ENCODE measurements at places on chromosomes 11 and 22.

DNA sequence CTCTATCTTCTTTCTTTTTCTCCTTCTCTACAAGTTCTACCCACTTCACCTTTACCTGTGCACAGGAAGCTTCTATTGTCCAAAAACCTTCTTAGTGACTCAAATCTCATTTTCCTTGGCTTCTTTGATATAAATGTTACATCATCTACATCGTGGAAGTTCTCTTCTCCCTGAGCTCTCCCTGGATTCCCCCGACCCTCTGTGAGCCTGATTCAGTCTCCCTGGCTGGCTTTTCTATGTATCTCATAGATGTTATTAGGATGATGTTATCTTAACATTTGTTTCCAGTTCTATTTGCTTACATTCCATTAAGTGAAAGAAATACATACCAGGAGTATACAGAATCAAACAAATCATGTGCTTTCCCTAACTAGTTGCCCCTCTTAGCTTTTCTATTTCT is 235.8 kb upstream of the PITPNB start:
- no peak for DNase-seq

- no peak for DNase-seq
Observed at GRCh38 chr22:45478108-45478771, 24.4 kb upstream of the FBLN1 start.

DNA sequence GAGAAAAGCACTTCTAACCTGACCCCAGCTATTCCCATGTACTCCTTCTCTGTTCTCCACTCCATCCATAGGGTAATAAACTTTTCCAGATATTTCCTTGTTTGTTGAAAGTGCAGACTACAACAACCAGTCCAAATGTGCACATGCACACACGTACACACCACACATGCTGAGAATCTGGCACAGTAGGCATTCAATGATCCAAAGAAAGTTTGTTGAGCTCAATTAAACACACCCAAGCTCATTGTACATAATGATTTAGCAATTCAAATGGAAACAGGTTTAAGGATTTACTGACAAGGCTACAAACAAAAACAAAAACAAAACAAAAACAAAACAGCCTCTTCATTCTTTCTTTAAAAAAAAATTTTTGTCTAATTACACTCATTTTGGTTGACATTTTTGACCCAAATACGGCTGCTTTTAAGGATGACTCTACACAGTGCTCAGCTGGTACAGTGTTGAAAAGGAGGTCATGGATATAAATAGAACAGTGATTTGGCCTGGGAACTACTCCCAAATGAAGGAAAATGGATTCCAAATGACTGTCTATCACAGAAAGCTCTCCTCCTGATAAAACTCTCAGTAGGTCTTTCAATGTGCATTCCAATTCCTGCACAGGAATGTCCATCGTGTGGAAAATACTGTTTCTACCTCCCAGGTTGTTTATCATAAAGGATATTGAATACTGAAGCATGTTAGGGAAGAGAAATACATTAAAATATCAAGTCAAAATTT is 232.2 kb downstream of the GUCY1A2 start:
- no peak for DNase-seq

DNA sequence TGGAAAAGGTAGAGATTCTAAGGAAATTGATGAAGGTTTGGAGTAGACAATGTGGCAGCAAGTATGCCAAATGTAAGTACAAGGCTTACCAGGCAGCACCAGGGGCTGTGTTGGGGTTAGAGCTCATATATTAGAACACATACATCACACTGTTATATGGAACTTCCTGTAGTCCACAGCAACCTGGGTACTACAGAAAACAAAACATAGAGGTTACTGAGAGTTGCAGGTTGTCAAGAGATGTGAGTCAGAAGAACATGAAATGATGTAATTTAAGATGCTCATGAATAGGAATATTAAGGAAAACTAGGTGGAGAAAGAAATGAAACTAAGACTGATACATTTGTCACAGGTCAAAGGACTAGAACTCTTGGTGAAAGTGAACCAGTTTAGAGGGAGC is 22.0 kb downstream of the FAT3 start:
- no peak for DNase-seq

- no peak for DNase-seq
Observed at GRCh38 chr11:47539681-47540039, 13.3 kb downstream of the CELF1 start.

GRCh38 chr11:3745161-3745560 is 52.2 kb downstream of the NUP98 start:
- no peak for DNase-seq

- no peak for DNase-seq
Observed at GRCh38 chr11:128501632-128502549, 85.5 kb downstream of the ETS1 start.

DNA sequence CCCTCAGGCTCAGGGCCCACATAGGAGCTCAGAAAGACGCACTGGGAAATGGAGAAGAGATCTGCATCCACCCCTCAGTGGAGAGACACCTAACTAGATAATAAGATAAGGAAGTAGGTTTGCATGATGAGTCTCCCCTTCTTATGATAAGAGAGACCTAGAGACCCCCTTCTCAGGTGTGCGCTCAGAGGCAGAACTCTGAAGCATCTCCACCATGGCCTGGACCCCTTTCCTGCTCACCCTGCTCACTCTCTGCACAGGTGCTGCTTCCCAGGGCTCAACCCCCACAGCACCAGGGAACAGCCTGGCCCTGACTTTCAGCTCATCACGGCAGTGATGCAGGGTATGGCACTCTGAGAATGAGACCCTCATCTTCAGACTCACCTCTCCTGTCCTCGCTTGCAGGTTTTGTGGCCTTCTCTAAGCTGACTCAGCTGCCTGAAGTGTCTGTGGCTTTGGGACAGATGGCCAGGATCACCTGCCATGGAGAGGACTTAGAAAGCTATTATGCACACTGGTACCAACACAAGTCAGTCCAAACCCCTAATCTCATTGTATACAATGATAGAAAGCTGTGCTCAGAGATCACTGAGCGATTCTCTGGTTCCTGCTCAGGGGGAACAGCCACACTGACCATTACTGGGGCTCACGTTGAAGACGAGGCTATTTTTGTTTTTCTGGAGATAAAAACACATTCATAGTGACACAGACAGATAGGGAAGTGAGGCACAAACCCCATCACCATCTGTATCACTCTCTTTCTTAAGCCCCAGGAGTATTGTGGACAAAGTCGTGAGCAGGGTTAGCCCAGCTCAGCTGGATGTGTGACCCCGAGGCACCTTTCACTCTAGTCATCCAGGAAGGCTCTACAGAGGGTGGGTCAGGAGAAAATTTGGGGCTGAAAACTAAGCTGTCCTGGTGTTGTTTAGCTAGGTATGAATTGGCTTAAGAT is 29.7 kb upstream of the IGLL5 start:
- DNase-seq = no peak

DNA sequence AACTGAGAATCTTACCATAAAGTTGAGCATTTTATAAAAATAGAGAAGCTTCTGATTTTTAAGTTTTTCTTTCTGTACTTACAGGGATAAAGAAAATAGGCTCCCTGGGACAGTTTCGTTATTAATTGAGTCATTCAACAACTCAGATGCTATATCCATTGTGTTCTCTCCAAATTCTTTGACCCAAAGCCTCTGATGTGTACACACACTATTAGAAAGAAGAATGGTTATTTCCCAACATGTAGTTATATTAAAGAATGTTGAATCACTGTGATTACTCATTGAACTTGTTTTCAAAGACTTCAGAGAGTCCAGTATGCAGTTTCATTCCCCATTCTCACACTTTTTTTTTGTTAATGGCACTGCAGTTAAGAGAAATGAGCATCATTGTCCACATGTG is 734.3 kb upstream of the ARHGAP42 start:
- no peak for DNase-seq

GRCh38 chr11:4006946-4007680 is 87.5 kb upstream of the RRM1 start:
- no peak for DNase-seq

GRCh38 chr11:8566613-8567210 is 27.3 kb downstream of the STK33 start:
- no peak for DNase-seq

- no peak for DNase-seq
Observed at GRCh38 chr11:19790831-19791552, 78.4 kb downstream of the NAV2 start.

GRCh38 chr11:122197066-122197987 is 81.3 kb upstream of the BLID start:
- no peak for DNase-seq

DNA sequence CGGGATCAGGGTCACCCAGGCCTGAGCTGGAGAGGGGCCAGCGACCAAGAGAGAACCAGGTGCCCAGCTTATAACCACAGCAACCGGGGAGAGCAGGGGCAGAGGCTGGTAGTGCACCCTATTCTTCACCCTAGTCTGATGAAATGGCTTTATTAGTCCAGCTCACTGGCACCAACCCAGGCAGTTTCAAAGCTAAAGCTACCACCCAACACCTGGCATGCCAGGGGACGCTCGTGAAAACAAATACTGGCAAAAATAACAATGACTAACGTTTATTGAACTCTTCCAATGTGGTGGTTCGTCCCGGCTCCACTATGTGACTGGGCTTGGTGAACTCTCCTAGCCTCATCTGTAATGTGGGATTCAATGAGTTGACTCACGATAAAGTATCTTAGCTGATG is 30.6 kb downstream of the SCGB1A1 start:
- DNase-seq = no peak

GRCh38 chr11:93392867-93393266 is 62.3 kb downstream of the DEUP1 start:
- no peak for DNase-seq

DNA sequence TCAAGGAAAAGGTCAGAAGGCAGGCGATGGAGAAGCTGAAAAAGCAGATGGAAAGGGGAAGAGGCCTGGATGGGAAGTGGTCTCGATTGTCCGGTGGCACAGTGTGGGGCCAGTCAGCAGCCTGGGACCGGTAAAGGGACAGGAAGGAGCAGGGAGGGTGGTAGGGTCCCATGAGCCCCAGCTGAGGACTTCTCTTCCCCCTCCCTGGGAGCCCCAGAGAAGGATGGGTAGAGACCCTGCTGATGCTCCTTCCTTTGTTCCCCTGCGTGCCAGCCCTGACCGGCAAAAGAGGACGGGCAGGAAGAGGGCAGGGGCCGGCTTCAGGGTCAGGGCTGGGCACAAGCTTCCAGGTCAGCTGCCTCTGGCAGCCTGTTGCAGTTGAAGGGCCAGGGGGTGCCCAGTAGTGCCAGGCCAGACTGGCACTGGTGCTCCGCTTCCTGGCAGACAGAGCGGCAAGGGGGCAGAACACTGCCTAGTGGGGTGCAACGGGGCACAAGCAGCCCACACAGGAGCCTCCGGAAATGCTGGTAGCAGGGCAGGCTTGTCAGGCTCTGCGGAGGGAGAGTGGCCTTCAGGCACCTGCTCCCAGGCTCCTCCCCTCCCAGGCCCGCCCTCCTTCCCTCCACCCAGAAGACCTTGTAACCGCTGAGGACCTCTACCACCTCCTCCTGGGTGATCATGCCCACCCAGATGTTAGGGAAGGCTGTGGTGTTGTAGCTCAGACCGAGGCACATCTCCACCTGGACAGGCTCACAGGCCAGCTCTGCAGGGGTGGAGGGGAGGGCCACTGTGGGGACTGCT is 739 bp upstream of the C1QTNF5 start:
- DNase-seq = no peak

GRCh38 chr11:111846063-111846462 is 25.3 kb downstream of the ALG9 start:
- no peak for DNase-seq

DNA sequence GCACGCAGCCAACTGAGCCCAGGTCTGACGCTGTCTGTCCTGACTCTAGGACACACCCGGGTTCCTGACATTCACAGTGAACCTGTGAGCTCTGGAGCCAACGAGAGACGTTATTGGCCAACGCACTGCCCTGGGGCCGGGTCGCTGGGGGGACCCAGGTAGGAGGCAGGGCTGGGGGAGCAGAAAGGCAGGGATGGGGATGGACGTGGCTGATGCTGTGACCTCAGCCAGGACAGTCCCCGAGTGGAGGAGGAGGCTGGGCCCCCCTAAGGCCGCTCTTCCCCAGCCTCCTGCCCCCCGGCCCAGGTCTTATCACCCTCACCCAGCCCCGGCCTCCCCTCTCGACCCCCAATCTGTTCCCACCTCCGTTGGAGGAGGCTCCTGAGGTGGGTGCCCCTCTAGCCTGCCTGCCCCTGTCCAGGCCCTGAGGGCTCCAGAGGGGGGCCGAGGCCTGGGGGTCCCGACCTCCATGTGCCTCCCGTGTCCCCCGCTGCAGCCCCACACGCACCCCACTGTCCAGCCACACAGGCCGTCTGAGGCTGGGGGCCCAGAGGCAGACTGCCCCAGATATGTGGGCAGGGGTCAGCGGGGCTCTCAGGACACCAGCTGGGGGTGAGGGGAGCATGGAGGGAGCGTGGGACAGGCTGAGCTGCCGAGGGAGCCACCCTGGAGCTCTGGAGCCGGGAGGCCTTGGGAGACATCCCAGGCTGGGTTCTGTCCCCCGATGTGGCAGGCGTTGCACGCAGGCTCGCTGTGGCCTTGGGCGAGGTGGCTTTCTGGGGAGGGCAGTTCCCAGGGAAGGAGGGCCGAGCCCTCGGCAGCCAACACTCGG is 29.2 kb upstream of the MUC5AC start:
- DNase-seq = no peak

GRCh38 chr11:12599408-12600143 is 74.6 kb upstream of the TEAD1 start:
- no peak for DNase-seq

- DNase-seq = no peak
Observed at GRCh38 chr22:36955691-36956090, 42.3 kb downstream of the CSF2RB start.

- DNase-seq = no peak
Observed at GRCh38 chr11:70066628-70067027, 11.5 kb upstream of the ANO1 start.

DNA sequence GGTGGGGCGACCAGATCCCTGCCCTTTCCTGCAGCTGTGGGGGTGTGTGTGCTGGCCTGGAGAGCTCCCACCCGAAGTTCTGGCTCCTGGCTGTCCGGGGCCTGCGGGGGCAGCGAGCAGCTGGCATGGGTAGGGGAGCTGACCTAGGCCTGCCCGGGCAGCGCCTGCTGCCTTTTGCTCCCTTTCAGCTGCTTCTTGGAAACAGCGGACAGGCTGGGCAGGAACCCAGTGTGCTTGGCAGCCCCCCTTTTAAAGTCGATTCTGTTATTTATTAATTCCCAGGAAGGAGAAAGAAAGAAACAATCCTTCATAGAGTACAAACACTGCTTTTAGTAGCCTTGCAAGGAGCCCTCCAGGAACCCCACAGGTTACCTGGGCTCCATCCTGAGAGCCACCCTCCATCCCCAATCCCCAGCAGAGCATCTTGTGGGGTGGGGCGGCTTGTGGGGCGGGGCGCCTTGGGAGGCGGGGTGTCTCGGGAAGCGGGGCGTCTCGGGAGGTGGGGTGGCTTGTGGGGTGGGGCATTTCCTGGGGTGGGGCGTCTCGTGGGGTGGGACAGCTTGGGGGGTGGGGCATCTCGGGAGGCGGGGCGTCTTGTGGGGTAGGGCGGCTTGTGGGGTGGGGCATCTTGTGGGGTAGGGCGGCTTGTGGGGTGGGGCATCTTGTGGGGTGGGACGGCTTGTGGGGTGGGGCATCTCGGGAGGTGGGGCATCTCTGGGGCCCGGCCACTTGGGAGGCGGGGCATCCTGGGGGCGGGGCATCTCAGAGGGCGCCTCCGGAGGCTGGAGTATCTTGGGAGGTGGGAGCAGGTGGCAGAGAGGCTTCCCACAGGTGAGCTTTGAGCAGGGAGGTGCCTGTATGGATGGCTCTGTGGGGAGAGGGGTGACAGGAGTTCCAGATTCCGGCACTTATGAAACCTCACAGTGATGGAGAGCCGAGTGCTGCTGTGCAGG is 7.0 kb downstream of the CD81 start:
- DNase-seq = peak; percentile 37
